NCI-H187 (cell line): ENCODE measurements at places on chromosomes 5 and 9.

- DNase-seq = no peak
Measured at GRCh38 chr9:111414406-111414805, 69.8 kb downstream of the ECPAS start.

GRCh38 chr5:169142264-169142970 lies 158.5 kb downstream of the SLIT3 start:
- no peak for DNase-seq

DNA sequence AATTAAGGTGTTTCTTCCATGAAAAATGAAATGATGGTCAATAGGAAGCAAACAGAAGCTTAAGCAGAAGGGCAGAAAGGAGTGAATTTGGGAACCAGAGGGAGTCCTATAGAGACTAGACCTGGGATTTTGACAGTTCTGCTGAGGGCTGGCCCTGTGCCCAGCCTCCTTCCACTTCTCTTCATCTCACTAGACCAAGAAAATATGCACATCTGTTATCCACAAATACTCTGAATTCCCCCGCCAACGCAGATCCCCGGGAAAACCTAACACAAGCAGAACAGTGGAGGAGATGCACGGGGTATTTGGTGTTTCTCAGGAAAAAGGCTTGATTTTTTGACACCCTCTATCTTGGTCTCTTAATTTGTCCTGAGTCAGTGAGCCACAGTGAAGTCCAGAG lies 22.7 kb downstream of the GRIA1 start:
- DNase-seq = no peak

DNA sequence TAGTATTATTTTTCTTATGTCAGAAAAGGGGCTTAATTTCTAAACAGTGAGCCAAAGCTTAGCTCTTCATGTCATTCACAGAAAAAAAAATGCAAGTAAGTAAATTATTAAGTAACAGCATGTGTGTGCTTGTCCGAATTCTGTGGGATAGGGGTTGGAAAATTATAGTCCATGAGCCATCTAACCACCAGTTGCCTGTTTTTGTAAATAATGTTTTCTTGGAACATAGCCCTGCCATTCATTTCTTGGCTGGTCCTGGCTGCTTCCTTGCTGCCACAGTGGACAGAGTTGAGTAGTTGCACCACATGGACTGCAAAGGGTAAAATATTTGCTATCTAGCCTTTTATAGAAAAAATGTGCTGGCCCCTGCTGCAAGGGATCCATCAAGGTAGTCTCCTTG lies 513.7 kb upstream of the WWC1 start:
- no peak for DNase-seq

- DNase-seq = no peak
Measured at GRCh38 chr5:79346420-79346824, 110.5 kb downstream of the JMY start.

- DNase-seq = no peak
Measured at GRCh38 chr9:138051586-138052321, 174.2 kb downstream of the CACNA1B start.

DNA sequence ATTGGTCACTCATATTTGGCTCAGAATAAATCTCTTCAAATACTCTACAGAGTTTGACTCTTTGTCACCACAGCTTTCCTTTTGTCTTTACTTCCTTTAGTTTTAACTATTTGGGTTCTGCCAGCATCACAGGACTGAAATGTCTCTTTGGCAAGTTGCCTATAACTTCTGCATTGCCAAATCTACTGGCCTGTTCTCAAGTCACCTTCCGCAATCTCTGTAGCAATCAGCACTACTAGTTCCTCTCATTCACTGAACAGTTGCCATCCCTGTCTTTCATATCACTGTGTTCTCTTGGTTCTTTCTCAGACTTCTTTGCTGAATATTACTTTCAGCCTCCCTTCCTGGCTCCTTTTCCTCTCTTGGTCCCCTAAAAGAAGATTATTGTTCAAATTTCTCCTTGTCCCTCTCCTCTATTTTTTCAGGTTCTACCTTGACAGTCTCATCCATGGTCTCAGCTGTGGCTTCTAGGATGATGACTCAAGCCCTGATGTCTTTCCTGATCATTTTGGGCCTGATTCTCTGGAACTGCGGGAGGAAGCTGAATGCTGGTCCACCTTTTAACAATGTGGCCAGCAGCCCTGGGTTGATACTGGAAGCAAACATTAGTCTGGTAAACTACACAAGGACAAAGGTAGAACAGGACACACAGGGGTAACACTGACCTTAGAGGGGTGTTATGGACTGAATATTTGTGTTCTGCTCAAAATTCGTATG lies 44.0 kb upstream of the LIFR start:
- no peak for DNase-seq

- no peak for DNase-seq
Measured at GRCh38 chr5:10611290-10611689, 47.4 kb downstream of the ANKRD33B start.

- no peak for DNase-seq
Measured at GRCh38 chr9:2473681-2474080, 147.9 kb upstream of the VLDLR start.

DNA sequence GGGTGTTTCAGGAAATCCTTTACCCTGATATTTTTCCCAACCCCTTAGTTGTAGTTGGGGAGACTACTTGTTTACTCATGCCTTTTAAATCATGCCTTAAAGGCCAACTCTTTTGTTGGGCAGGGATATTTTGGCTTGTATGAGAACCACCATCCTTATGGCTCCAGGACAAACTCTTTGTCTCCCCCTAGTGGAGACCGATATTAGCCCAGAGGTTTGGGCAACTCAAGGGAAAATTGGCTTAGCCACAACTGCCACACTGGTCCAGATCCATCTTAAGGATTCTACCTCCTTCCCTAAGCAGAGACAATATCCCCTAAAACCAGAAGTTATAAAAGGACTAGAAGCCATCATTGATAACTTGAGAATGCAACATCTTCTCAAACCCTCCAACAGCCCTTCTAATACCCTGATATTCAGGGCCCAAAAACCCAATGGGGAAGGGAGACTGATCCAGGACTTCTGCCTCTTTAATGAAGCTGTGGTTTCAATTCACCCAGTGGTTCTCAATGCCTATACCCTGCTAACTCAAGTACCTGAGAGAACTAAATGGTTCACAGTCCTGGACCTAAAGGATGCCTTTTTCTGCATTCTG lies 100.9 kb upstream of the HCN1 start:
- no peak for DNase-seq

DNA sequence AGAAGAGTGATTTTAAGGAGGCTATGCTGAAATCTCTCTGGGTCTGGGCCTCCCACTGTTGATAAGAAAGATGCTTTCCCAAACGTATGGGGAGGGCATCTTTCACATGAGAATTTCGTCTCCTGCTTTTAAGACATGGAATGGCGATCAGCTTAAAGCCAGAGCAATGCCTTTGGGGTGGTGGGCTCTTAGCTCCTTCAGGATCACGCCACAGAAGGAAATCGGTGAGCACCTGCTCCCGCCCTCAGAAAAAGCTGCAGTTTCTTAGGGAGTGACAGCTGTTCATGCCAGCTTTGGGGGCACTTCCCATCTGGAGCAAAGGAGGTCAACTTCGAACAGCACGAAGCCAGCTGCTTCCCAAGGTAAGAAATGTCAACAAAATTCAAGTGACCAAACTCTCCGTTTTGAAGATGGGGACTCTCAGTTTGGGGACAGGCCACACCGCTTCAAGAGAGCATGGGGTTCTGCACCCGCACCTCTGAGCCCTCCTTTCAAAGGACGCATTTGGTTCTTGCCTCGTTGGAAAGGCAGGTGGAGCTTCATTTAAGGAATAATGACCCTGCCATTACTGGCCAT lies 39.0 kb downstream of the TRIP13 start:
- DNase-seq = no peak

- DNase-seq = no peak
Measured at GRCh38 chr5:139761501-139761900, 34.1 kb upstream of the PSD2 start.

GRCh38 chr9:13485068-13485596 lies 205.6 kb upstream of the MPDZ start:
- no peak for DNase-seq

DNA sequence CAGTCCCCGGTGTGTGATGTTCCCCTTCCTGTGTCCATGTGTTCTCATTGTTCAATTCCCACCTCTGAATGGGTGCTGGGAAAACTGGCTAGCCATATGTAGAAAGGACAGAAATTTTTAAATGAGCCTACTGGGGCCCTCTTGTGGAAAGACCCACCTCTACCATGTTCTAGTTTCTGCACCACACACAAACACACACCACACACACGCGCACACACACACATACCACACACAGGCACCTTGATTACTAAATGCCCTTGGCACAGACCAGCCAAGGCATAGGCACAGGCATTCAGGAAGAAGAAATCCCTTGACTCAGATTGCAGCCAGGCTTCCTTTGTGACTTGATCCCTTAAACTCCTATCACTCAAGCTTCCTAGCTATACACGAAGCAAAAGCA lies 60.5 kb downstream of the SIL1 start:
- DNase-seq = peak; percentile 47

DNA sequence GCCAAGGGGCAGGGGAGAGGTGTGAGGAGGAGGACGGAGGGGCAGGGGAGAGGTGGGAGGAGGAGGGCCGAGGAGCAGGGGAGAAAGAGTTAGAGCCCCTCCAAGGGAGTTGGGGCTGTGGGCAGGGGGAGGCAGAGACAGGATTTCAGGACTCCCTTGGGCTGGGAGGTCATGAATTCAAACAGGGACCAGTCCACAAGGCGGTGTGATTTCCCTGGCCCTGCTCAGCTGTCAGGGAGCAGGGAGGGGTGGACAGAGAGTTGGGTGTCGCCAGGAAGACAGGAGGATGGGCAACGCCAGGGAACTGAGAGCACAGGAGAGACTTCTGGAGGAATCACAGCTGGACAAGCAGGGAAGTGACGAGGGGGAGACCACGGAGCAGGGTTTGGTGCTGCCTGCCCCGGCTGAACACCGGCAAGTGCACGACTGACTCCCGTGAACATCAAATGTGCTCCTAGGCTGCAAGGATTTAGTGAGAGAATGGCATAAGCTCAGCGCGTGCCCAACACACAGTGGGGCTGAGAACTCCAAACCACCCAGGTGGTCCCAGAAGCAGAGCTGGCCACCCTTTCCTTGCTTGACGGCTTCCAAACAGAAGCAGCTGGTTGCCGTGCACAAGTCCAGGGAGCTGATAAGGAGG lies 17.8 kb upstream of the OLFM1 start:
- DNase-seq = no peak

DNA sequence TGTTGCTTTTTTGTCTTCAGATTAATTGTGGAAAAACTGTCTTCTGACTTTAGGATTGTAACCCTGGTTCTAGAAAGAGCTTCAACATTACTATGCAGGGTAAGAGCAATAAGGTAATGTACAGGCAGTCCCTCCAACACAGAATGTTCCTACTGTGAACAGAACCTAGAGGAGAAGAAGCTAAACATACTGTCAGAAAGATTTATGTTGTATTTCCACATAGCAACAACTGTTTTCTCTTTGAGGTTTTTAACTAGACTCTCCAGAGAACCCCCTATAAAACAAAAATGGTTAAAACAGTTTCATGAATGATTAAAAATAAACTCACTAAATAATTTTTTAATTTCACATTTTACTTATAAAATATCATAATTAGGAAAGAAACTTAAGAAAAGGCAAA lies 64.3 kb upstream of the NAA35 start:
- no peak for DNase-seq

DNA sequence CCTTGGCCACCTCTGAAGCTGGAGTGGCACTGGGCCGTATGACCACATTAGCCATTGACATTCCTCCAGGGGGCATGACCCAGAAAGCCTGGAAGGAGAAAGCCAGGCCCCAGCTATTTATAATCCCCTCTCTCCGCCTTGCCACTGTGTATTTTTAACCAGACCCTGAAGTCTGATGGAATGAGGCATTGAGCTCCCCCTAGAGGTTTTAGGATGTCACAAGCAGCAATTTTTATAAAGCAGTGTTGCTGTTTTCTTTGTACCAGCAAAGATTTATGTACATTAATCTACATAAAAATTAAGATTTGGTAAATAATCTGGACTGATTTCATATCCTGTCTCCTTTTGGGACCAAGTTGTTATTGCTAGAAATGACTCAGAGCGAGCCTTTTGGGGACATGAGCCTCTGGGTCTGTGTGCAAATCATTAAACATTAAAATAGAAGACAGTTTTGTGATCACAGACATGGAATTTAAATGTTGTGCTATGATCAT lies 127.1 kb downstream of the TRIO start:
- no peak for DNase-seq

DNA sequence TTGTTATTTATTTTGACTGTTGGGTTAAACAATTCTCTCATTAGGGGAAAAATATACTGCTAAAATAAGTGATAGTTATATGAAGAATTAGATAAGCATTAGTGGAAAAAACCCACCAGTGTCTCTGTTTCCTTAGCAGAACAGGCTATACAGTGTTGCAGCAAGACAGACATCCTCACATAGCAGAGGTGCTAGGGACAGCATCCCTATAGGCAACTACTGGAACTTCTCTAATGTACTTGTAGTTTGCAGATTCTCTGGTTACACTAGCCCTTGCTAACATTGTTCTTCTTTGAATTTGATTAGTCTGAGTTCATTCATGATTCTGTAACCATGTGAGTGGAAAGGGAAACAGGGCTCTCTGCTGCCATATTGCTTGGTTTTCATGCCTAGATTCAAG lies 661.8 kb upstream of the RGMB start:
- DNase-seq = no peak

GRCh38 chr9:113978725-113979342 lies 99.3 kb downstream of the AMBP start:
- no peak for DNase-seq

- no peak for DNase-seq
Measured at GRCh38 chr5:136620016-136620419, 254.7 kb upstream of the TRPC7 start.
